DMS79 (cell line): ENCODE measurements at places on chromosomes 11 and 22.

GRCh38 chr11:34458525-34458924 is 19.8 kb downstream of the CAT start:
- no peak for DNase-seq

DNA sequence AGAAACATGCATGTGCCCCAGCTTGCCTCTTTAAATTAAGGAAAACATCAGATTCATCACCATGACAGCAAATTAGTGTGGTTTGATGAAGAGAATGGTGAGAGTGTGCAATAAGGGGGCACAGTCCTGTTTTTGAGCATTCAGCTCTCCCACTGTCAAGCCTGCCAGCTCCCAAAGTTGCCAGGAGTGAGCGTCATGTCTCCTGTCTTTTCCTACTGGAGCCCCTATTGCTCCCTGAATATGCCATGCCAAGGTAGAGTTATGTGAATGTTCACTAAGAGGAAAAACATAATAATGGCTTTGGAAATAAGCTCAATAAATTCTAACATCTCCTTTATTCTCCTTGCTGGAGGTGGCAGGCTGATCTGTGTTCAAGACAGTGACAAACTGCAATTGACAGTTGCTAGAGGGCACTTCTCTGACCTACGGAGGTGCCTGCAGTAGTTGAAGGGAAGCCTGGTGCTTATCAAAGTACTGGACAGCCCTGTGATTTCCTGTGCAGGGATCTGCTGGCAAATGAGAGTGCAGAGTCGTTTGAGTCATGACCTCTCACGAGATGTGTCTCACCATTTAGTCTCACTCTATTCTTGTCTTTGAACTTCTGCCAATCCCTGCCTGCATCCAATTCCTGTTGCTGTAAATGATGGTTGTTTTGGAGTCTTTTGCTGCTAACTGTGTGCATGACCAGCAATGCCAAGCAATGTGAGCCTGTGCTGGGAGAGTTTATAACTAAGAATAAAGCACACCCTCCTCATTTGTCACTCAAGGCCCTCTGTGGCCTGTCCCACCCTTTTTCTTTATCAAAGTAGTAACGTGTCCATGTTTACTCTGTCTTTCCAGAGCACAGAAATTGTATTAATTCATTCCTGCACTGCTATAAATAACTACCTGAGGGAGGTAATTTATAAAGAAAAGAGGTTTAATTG is 34.8 kb downstream of the MRGPRX2 start:
- DNase-seq = no peak

DNA sequence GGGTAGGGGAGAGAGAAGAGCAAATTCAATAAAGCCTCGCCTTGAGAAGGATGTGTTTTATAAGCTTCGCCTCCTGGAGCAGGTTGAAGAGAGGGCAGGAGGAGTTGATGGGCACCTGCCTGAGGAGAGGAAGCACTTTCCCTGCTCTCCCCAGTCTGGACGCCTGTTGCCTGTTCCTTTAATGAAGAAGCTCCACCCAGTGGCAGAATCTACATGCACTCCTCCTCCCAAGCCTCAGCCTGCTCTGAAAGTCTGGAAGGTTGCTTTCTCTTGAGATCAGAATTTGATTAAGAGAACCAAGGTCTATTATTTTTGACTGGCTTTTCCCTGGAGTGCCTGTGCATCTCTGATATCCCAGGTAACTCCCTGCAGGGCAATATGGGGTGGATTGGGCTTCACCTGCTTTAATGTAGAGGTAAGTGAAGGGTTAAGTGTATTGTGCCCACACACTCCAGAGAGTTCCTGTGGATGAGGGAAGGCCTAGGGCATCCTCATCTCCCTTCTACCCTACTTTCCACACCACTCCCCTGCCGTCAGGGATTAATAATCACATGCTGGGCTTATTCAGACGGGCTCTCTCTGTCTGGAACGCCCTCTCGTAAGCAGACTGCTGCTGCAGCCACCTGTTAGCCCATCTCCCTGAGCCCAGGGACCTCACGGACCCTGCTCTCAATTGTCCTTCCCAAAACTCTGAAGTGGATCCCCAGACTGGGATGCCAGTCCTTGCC is 22.3 kb downstream of the NTM start:
- DNase-seq = no peak

GRCh38 chr11:126635511-126635910 is 280.0 kb downstream of the ST3GAL4 start:
- no peak for DNase-seq

DNA sequence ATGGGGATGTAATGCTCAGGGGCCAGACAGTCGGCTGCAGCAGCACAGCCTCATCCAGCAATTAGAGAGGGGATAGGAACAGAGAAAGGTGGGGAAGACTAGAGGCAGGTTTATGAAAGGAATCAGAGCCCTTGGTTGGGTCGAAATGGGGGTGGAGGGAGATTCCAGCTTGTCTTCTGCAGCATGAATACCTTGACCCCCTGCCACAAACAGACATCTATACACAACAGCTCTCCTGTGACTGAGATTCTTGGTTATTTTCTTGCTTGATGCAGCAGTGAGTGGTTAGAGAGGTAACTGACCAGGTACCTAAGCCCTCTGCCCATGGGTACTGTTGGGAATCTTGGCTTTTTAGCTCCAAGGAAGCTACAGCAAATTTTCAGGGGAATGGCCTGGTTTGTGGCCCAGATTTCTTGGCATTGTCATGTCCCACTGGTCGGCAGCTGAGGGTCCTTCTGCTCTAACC is at the start of gene TRIM49D1:
TRIM49D1 (minus strand) TSS at position 51 of the 466 bp plus-strand sequence. CDS start 4,535 bp downstream, outside the sequence.
- DNase-seq = no peak

DNA sequence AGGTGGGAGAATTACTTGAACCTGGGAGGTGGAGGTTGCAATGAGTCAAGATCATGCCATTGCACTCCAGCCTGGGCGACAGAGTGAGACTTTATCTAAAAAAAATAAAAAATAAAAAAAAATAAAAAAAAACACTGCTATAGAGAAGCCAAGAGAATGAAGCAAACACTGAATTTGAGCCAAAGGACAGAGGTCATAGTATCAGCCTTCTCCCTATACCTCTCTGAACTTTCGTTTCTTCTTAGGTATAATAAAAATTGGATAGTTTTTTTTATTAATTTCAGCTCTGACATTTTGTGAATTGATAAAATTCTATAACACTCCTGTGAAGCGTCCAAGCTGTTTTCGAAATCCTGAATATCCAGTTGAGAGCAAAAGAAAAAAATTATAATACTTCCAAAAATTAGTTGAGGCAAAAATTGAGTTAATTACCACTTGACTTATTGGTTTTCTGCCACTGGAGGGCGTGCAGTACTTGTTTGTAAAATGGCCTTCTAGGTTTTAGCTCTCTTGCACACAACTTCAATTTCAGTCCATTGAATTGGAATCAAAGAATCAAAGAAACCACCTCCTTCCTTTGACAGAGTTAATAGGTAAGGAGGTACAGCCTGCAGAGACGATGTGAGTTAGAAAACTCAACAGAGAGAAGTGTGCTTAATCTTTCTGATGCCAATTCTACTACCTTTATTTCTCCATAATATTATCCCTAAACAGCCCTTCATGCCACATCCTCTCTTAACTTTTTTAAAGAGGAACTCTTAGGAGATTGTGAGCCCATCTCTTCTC is 143.2 kb downstream of the BBOX1 start:
- peak; percentile 58 for DNase-seq

GRCh38 chr22:46373921-46374662 is 38.6 kb downstream of the TRMU start:
- peak; percentile 69 for DNase-seq
